ENCODE measurements at places on chromosomes 3 and 15. TPM values are rescaled to one million over a fixed set of nuclear protein-coding genes. Genes with fewer than 3 reads are reported as not detected.
A peak's percentile ranks its signal among the peaks of the same experiment; 100 is the strongest.

- H3K4me3 ChIP-seq: no peak overlapping the region
- no peak for DNase-seq
- no peaks in the 10 kb centered on the region for H3K4me1 ChIP-seq
- H3K27ac ChIP-seq: no peak overlapping the region
- no peaks in the 10 kb centered on the region for H3K27me3 ChIP-seq
- H3K36me3 ChIP-seq: no peaks in the 10 kb centered on the region
These were observed 6.9 kb upstream of the CFAP20DC start for GRCh38 chr3:59056706-59057105.

The OXTR gene
- total RNA-seq: 5.3 TPM

GRCh38 chr15:76938752-76939151 is 7.2 kb downstream of the RCN2 start:
- no peaks in the 10 kb centered on the region for H3K4me1 ChIP-seq
- no peak overlapping the region for H3K4me3 ChIP-seq
- DNase-seq: no peak

DNA sequence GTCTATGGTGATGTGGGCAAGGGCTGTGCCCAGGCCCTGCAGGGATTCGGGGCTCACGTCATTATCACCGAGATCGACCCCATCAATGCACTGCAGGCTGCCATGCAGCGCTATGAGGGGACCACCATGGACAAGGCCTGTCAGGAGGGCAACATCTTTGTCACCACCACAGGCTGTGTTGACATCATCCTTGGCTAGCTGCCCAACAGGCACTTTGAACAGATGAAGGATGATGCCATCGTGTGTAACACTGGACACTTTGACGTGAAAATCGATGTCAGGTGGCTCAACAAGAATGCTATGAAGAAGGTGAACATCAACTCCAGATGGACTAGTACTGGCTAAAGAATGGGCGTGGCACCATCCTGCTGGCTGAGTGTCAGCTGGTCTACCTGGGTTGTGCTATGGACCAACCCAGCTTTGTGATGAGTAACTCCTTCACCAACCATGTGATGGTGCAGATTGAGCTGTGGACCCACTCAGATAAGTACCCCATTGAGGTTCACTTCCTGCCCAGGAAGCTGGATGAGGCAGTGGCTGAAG is 6.1 kb upstream of the USP8 start:
- no peaks in the 10 kb centered on the region for H3K4me1 ChIP-seq
- no peaks in the 10 kb centered on the region for H3K27me3 ChIP-seq
- H3K36me3 ChIP-seq: no peaks in the 10 kb centered on the region
- no peak overlapping the region for H3K27ac ChIP-seq

- H3K36me3 ChIP-seq: peaks cover 8% of the 10 kb centered on the region
- H3K27ac ChIP-seq: peak overlapping the region; percentile 45
- no peaks in the 10 kb centered on the region for H3K27me3 ChIP-seq
- peak; percentile 70 for DNase-seq
These were observed 731 bp downstream of the FYTTD1 start for GRCh38 chr3:197750396-197750831.

DNA sequence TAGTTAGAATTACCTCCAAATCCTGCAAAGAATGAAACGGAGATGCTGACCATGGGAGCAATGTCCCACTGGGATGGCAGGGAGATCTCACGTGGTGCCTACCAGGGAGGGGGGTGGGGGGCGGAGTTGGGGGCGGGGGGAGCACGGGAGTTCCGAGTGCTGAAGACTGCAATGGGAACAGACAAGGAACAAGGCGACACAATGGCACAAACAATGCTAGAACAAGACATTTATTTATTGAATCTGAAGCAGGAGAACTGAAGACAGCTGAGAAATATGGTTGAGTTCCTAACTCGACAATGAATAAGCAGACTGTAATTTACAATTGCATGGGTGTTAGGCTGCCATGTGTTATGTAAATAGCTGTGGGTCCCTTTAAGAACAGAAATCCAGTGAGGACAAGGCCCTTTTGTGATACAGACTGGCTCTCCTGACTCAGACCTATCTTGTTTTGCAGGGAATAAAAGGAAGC is 91.2 kb downstream of the AQP9 start:
- DNase-seq: no peak
- no peak overlapping the region for H3K27ac ChIP-seq
- H3K4me3 ChIP-seq: no peak overlapping the region
- peaks cover 13% of the 10 kb centered on the region for H3K4me1 ChIP-seq

- H3K4me1 ChIP-seq: no peaks in the 10 kb centered on the region
- no peak overlapping the region for H3K4me3 ChIP-seq
- no peak for DNase-seq
- H3K27ac ChIP-seq: no peak overlapping the region
- no peaks in the 10 kb centered on the region for H3K36me3 ChIP-seq
These were observed 11.5 kb upstream of the TIMP4 start for GRCh38 chr3:12170207-12170606.

The SHF gene
- 2.0 TPM for total RNA-seq

The MYLK gene
- 213 TPM for total RNA-seq

DNA sequence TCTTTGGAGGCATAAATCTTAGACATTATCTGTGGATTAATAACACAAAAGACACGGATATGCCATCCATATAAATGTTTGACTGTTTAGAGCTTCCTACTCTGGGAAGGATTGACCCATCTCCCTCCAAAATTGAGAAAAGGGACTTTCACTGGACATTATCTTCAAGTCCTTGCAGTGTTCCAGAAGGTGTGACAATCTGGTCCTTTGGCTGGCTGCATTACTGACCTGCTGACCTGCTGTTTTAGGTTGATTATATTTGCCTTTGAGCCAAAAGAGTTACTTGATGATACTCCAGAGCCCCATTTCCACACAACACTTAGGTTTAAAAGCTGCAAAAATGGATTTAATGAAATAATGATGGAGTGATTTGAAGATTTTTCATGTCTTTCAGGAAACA is 504.6 kb downstream of the LPP start:
- no peak for DNase-seq
- 0 out of 2 replicates have a peak, but pooled peaks cover 6% of the 10 kb centered on the region for H3K36me3 ChIP-seq
- no peak overlapping the region for H3K4me3 ChIP-seq
- H3K4me1 ChIP-seq: peaks cover 5% of the 10 kb centered on the region

DNA sequence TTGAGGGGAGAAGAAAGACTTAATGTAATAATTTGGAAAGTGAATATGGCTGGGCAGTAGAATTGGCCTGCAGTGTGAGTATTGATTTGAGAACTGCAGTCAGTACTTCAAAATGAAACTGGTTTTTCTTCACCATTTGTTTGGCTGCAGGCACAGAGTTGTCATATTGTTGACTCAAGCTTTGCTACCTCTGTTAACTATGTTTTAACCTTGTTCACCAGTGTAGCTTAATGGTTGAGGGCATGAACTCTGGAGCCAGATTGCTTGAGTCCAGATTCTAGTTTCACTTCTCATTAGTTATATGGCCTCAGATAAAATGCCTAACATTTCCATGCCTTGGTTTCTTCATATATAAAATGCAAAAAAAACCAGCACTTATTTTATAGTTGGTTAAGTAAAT is 64.1 kb downstream of the CFAP44 start:
- H3K27ac ChIP-seq: no peak overlapping the region
- no peaks in the 10 kb centered on the region for H3K27me3 ChIP-seq
- no peak overlapping the region for H3K4me3 ChIP-seq
- no peak for DNase-seq
- H3K4me1 ChIP-seq: no peaks in the 10 kb centered on the region

DNA sequence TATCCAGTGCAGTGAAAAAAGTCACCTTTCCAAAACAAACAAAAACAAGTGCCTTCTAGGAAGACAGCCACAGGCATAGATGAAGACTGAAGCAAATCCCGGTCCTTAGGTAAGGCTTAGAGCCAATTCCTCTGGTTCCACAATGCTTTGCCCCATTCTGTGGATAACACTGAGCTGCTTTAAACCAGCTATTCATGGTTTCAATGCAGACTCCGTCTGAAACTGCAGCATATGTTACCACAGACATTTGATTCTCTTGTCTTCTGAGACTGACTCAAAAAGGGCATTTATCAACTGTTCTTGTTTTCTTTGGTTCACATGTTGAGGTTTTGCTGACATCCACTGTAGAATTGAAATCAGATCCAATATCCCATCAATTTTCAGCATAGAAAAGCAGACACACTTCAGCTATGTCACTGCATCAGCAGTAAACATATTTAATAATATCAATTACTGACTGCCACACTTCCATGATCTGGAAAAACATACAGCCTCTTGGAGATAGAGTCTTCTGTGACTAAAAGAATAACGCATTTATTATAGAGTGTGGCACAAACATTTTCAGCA is 659.3 kb downstream of the ROBO2 start:
- H3K4me3 ChIP-seq: no peak overlapping the region
- no peaks in the 10 kb centered on the region for H3K36me3 ChIP-seq
- no peak for DNase-seq

The ANKRD63 gene
- total RNA-seq: 11.4 TPM

Data from SJSA1 (cell line).